ENCODE measurements at places on chromosomes 1 and 21. TPM values are rescaled to one million over a fixed set of nuclear protein-coding genes. Genes with fewer than 3 reads are reported as not detected.

The ADAM30 gene
- not detected for total RNA-seq

The BNIPL gene
- 0.04 TPM for total RNA-seq

The FMN2 gene
- 3.2 TPM for total RNA-seq

The CLCA1 gene
- not detected for total RNA-seq

The CELA3A gene
- not detected for total RNA-seq

The L1TD1 gene
- total RNA-seq: not detected

The GABRD gene
- 0.66 TPM for total RNA-seq

The ACTL8 gene
- total RNA-seq: 1.7 TPM

The TFF2 gene
- total RNA-seq: not detected

The IL20 gene
- total RNA-seq: 0.10 TPM

The SERTAD4 gene
- 0.52 TPM for total RNA-seq

The FNDC10 gene
- total RNA-seq: 8.6 TPM

The RASSF5 gene
- 0.97 TPM for total RNA-seq

The BSND gene
- total RNA-seq: not detected

The PADI2 gene
- 0.84 TPM for total RNA-seq

The SELL gene
- 0.35 TPM for total RNA-seq

The CD2 gene
- not detected for total RNA-seq

The CHD1L gene
- total RNA-seq: 31.0 TPM

The KAZN gene
- 3.4 TPM for total RNA-seq

The JUN gene
- 23.0 TPM for total RNA-seq

The PRR9 gene
- 0.05 TPM for total RNA-seq

The DCST1 gene
- 0.05 TPM for total RNA-seq

The GPX7 gene
- total RNA-seq: not detected

The REG4 gene
- not detected for total RNA-seq
